ENCODE measurements at places on chromosomes 12 and 14. TPM values are rescaled to one million over a fixed set of nuclear protein-coding genes. Genes with fewer than 3 reads are reported as not detected.

Gene SLCO1B3
- polyA plus RNA-seq, result not detected

Gene JPH4
- polyA plus RNA-seq, result 3.6 TPM

DNA sequence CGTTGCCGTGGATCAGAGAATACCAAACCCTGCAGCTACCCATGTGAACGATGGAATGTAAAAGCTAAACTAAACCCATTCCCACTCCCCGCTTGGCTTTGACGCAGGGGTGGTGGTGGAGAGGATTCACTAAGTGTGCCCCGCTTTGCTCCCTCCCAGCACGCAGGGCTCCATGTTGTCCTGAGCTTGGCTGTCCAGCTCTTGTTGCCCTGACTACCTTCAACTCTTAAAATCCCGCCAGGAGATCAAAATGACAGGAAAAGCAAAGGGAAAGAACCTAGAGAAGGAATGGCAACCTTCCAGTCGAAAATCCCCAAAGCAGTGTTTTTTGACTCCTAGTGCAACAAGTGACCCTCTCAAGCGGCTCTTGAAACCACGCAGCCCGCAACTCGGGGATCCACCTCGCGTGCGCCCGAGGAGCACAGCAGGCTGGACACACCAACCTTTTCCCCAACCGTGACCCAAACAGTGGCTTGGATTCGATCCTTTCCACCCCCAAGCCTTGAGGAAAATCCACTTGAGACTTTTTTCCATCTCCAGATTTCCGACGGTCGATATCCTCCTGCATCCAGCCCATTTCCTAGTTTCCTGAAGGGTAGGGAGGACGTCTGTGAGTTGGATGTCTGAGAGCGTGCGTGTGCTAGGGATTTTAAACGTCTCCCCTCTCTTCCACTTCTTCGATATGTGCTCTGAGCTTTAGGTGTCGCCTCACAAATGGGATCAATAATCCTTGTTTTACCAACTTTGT is 1.4 kb downstream of the SYT10 start:
- no peak for DNase-seq

DNA sequence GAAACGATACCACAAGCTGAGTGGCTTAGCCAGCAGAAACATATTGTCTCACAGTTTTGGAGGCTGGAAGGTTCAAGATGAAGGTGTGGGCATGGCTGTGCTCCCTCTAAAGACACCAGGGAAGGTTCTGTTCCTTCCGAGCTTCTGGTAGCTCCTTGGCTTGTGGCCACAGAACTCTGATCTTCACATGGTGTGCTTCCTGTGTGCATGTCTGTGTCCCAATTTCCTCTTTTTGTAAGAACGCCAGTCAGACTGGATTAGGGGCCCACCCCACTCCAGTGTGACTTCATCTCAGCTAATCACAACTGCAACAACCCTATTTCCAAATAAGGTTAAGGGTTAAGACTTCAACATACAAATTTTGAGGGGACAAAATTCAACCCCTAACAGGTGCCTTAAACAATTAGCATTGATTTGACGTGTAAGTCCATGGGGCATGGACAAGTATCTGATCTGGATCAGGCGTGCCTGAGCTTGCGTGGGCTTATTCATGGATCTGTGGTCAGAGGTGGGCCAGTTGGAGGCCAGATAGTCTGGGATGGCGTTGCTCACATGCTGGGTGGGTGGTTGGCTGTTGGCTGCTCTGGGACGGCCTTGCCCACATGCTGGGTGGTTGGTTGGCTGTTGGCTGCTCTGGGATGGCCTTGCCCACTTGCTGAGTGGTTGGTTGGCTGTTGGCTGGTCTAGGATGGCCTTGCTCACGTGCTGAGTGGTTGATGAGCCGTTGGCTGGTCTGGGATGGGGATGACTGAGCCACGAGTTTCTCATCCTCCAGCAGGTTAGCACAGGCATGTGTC is 88.5 kb downstream of the LGMN start:
- DNase-seq, result peak; percentile 51
